ENCODE measurements at places on chromosomes 2 and 18.

DNA sequence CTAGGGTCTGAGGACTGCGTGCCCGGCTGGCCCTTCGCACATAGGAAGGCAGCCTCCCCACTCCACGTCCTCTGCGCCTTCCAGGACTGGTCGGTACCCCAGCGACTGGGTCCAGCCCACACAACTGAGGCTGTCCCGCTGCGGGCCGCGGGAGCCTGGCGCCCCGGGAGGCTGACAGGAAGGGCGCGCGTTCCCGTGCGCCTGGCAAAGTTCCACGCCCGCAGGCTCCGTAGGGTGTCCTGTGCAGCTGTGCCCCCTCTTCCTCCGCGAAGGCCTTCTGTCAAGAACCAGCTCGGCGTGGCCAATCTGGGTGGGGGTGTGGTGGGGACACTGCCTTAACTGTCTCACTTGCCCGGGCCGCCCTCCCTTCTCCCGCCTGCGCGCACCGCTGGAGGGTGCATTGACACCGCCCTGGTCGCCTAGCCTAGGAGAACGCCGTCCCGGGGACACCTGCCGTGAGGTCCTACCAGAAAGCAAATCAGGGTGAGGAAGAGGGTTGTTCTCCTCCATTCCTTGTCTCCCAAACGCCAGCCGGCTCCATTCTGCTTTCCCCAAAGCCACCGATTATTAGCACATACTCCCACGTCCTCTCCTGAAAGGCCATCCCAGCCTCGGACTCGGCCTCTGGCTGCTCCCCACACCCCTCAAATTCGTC lies 618 bp upstream of the LYPD1 start:
- peak; percentile 78 for DNase-seq

DNA sequence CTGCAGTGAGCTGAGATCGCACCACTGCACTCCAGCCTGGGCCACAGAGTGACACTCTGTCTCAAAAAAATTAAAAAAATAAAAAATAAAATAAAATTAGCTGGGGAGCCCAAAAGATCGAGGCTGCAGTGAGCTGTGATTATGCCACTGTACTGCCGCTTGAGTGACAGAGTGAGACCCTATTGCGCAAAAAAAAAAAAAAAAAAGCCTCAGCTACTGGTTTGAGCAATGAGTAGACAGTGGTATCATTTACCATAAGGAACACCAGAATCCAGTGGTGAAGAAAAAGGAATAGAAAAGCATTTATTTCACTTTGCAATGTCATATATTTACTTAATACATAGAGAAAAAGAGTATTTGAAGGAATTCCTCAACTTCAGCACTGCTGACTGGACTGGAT lies 3.0 kb downstream of the SAP130 start:
- no peak for DNase-seq

DNA sequence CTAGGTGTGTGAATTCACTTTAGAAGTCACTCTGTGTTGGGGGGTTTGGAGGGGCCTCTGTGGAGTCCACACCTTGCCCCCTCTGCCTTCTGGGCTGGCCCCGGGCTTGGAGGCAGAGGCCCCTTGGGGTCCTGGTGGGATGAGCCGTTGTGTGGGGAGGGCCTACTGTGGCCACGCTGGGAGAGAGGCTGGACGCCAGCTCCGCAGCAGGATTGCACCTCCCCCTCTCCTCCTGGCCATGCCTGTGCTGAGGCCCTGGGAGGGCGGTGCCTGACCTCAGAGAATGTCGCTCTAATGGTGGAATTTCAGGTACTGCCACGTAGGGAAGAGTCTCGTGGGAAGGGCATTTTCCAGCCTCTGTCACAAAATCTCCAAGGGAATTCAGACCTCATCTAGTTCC lies 237.0 kb downstream of the ATAD2B start:
- no peak for DNase-seq

GRCh38 chr2:144659731-144660275 lies 139.9 kb upstream of the ZEB2 start:
- no peak for DNase-seq

All from Calu3 (cell line).